ENCODE measurements at places on chromosomes 6 and 20.
A peak's percentile ranks its signal among the peaks of the same experiment; 100 is the strongest.

- peak; percentile 3 for DNase-seq
Observed at GRCh38 chr6:138287144-138287955, 69.1 kb upstream of the PBOV1 start.

DNA sequence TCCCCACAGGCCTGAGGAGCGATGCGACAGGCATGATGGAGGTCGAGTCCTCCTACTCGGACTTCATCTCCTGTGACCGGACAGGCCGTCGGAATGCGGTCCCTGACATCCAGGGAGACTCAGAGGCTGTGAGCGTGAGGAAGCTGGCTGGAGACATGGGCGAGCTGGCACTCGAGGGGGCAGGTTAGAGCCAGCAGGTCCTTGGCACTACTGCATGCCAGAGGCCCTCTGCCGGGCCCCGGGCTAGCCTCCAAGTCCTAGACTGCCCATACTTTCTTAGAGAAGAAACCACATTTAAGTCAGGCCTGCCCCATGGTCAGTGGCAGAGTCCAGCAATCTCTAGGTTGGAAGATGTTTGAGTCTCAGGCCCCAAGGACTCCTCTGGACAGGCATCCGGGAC is 32.1 kb downstream of the PKIG start:
- no peak for DNase-seq

- no peak for DNase-seq
Observed at GRCh38 chr20:32803092-32803491, 16.7 kb upstream of the MAPRE1 start.

DNA sequence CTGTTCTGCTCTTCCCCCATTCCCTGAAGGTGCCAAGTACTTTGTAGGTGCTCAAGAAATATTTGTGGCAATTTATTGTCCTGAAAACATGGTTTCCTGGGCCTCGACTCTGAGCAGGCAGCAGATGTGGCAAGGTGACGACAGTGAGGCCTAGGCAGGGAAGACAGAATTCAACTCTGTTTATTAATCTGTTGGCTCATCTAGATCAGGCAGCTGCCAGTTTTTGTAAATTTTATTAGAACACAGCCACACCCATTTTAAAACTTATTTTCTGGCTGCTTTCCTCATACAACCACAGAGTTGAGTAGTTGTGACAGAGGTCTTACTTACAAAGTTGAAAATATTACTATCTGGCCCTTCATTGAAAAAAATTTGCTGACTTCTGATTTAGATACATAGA is 24.5 kb downstream of the MAPK14 start:
- DNase-seq, result no peak

- DNase-seq, result no peak
Observed at GRCh38 chr6:47016909-47017308, 25.2 kb downstream of the ADGRF1 start.

DNA sequence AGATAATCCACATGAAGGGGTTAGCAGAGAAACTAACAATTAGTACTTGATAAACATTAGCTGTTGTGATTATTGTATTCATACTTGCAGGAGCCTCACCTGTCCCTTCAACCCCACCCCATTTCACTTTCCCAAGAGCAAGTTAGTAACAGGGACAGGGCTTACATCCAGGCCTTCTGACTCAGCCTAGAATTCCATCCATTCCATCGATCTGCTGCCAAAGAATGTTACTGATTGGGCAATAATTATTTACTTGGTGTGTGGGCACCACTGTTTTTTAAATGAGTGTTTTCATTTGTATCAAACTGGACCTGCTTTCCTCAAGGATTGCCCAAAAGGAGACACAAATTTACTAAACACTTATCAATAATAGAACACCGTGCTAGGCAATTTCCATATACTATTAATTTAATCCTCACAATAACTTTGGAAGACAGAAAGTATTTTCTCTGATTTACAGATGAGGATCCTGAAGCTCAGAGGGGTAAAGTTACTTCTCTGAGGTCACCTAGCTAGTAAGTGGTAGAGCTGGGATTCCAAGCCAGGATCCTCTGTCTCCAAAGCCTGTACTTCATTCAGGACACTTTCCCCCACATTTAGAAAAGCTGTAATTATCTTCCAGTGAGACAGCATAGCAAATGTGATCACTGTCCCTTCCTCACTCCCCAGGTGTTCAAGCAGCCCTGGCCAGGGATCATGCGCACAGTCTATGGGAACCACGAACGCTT is 32.8 kb downstream of the GSS start:
- peak; percentile 39 for DNase-seq

DNA sequence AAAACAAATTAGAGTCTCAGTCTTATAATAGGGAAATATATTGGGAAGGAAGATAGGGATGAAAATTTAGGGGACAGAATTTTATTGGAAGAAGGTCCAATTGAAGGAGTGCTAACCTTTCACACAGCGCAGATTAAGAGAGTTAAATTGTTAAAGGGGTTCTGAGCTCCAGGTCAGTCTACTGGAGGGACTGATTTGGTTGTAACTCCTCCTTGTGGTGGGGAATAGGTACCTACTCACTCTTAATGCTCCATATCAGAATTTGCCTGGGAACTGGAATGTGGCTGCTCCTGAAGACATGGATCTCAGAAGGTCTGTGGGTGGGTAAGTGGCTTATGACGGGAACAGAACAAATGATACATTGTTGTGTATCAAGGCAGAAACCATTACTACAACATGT is 143.5 kb downstream of the FLRT3 start:
- no peak for DNase-seq

DNA sequence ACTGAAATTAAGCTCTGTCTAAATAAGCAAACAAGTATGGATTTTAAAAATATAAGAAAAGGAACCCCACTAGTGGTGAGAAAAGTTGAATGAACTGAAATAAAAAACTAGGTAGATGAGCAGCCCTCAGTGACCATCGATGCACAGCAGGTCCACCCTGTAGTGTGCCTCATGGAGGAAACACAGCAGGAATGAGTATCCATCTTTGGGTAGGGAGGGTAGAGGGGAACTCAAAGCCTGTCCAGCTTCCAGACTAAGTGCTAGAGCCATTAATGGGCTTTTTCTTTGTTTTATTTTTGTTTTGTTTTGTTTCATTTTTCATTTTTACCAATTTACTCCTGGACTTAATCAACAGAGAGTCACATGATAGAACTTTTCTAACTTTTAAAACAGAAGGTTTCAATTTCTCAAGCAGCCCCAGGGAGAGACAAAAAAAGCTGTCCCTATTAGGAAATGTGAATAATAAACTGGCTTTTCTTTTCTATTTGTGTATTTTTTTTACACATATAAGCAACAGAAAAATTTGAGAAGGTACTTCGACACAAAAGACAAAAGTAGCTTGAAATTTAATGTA is 700.6 kb downstream of the HACE1 start:
- DNase-seq, result no peak

GRCh38 chr6:154268486-154268885 is 88.1 kb downstream of the IPCEF1 start:
- no peak for DNase-seq

GRCh38 chr20:62557999-62558408 is 82.2 kb upstream of the GATA5 start:
- no peak for DNase-seq

DNA sequence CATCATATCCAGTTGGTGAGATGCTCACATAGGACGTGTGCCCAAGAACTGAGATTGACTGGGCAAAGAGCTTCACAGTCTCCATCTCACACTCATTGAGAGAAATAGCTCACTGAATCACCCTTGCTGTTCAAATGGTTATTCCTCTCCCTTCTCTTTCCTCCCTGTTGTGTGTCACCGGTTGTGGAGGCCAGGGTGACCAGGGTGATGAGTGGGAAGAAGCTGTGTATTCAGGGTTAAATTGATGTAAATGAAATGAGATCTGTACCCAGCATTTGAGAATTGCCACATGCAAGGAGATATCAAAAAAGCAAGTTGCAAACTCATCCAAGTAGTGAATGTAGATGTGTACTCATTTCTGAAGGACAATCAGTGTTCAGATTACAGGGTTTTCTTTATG is 36.6 kb upstream of the VAPB start:
- DNase-seq, result no peak
